ENCODE measurements at places on chromosomes 1 and 21.

GRCh38 chr1:36703526-36704208 is 221.0 kb upstream of the CSF3R start:
- DNase-seq: peak; percentile 80

DNA sequence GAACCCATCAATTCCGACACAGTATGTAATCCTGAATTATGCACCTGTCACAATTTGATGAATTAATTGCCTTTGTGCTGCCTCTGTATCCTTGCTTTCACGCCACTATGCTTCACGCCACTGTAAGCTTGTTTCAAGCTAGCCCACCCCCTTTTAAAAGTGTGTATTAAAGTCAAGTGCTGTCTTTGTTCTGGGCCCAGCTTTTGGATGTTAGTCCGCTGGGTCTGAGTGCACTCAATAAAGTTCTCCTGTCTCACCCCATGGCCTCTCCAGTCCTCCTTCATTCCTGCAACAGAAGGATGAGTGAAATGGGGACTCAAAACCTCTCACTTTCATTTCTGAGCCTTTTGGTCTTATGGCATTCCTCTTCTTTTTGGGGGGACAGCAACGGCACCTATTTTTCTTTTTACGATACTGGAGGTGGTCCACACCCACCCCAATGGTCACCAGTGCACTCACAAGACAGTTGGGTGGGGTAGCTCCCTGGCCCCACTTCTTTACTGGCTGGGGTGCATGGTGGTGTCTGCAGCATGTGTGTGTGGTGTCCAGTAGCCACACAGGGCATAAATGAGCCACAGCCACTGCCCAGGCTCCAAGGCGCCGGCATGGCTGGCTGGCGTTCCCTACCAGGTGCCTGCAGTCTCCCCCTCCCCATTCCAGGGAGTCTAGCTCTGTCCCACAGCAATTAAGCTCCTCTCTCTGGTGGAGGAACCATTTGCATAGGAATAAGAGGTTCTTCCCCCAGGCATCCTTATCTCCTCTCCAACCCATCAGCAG is 1.8 kb downstream of the THEM4 start:
- DNase-seq: no peak

GRCh38 chr1:170354246-170354645 is 177.7 kb upstream of the GORAB start:
- no peak for DNase-seq

DNA sequence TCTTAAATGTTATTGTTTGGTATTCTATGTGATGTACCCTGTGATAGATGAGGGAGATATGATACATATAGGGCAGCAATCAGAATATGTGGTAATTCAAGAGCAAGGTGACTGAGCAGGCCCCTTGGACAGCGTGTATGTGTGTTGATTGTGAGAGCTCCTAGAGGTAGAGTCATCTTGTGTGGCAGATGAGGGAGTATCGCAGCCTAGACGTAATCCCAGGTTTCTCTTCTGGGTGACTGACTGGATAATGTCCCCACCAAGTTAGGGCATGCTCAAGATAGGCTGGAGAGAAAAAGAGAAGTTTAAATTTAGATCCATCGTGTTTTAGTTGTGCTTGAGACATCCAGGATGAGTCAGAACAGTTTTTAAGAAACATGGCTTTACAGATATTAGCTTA is 185.3 kb downstream of the ZP4 start:
- DNase-seq: no peak

Measured in urothelium cell line (cell line).